PC-3 (cell line): ENCODE measurements at places on chromosomes 4 and X. TPM values are rescaled to one million over a fixed set of nuclear protein-coding genes. Genes with fewer than 3 reads are reported as not detected.
A peak's percentile ranks its signal among the peaks of the same experiment; 100 is the strongest.

The CT45A10 gene
- not detected in 2 replicates for total RNA-seq

The SSX2 gene
- not detected in 2 replicates for total RNA-seq

The SMPX gene
- total RNA-seq = not detected in 2 replicates

DNA sequence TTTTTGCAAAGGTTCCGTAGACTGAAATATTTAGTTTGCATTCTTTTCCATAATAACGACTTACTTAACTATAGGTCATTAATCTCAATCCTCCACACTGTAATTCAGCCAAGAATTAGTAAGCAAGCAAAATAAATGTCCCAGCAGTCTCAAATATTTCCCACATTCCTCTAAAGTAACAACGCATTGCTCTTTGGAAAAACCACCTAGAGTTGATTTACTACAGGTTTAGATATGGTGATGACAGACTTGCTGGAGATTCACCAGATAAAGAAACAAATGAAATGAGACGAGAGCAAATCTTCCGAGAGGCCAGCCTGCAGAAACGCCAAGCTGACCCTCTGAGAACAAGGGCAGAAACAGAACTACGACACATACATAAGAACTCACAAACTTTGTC is 28.9 kb downstream of the TENM3 start:
- H3K4me3 ChIP-seq = no peak overlapping the region
- no peak for DNase-seq
- H3K27ac ChIP-seq = no peak overlapping the region

DNA sequence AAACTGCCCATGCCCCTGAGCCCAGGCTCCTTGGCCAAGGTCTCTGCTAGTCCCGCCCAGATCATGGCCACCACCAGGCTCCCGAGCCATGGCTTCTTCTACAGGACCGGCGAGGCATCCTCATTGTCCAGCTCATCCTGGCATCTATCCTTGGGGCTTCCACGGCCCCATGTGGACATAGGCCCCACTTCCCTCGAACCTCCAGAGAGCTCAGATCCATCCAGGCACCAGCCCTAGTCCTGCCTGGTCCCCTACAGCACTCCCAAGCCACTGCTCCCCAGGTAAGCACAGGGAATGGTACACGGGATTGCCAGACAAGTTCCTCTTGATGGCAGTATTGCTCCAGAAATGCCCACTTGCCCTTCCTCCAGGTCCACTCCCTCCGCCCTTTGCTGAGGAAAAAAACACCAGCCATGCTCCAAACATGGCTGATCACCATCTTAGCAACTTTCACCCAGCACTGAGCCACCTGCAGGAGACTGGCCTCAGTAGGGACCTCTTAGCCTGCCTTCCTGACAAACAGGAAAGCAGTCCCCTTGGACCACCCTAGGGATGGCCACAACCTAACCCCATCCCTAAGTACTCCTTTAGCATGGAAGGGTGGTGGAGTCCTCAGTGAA is 272.1 kb upstream of the AGTR2 start:
- no peak overlapping the region for H3K27ac ChIP-seq
- DNase-seq = peak; percentile 46
- H3K36me3 ChIP-seq = no peaks in the 10 kb centered on the region
- H3K27me3 ChIP-seq = no peaks in the 10 kb centered on the region

- H3K36me3 ChIP-seq = no peaks in the 10 kb centered on the region
Observed at GRCh38 chr4:141046255-141046654, 87.0 kb downstream of the RNF150 start.

DNA sequence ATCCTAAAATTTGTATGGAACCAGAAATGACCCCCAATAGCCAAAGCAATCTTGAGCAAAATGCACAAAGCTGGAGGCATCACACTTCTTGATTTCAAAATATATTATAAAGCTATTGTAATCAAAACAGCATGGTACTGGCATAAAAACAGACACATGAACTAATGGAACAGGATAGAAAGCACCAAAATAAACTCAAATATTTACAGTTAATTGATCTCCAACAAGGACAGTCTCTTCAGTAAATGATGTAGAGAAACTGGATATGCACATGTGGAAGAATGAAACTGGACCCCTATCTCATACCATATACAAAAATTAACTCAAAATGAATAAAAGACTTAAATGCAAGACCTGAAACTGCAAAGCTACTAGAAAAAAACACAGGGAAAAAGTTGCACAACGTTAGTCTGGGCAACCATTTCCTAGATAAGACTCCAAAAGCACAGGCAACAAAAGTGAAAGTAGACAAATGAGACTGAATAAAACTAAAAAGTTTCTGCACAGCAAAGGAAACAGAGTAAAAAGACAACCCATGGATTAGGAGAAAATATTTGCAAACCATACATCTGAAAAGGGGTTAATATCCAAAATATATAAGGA is 64.9 kb downstream of the CD99L2 start:
- H3K27ac ChIP-seq = no peak overlapping the region
- H3K4me3 ChIP-seq = no peak overlapping the region
- H3K4me1 ChIP-seq = no peaks in the 10 kb centered on the region
- no peaks in the 10 kb centered on the region for H3K27me3 ChIP-seq
- DNase-seq = no peak

DNA sequence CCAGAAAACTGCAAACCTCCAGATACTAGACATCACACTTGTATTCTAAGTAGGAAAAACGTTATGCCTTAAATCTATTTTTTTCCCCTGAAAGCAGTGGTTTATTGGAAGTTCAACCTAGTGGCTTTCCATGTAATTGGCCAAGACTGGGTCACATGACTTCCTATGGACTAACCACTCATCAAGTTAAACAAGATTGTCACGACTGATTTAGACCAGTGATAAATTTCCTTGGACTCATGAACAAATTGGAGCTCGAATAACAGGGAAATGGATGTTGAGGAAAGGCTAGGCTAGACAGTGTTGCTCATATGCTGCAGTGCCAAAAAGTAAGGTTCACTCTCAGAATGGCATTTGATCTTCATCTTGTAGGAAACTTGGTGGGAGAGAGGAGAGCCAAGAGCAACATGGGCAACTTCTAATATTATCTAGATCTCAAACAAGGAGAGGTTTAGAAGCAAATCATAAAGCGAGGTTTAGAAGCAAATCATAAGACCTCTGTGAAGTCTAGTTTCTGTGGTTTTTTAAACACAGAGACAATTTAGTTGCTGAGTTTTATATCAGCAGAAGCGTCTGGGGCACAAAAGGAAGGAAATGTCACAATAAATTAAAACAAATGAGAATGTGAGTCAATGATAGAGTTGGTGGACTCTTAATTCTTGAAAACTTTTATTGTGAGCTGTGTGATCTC is 165.6 kb upstream of the BOD1L1 start:
- DNase-seq = no peak
- H3K27me3 ChIP-seq = no peaks in the 10 kb centered on the region
- H3K4me1 ChIP-seq = no peaks in the 10 kb centered on the region
- H3K27ac ChIP-seq = no peak overlapping the region
- no peaks in the 10 kb centered on the region for H3K36me3 ChIP-seq

DNA sequence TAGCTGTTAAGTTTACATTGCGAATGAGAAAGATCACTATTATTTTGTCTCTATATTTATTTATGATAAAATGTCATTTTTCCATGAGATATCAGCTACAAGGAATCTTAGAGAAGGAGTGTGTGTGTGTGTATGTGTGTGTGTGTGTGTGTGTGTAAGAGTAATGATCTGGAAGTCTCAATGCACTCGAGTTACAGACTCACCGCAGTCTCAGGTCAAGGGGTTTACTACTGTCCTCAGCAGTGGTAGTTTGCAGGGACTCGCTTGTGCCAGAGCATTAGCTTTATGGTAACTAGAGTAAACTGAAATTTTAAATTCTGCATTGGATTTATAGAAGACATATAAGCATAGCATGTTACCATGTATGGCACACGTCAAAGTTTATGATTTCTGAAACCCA is 30.8 kb downstream of the LRP2BP start:
- H3K4me1 ChIP-seq = peaks cover under 1% of the 10 kb centered on the region; the same call in 1 of the 2 replicates
- H3K27ac ChIP-seq = no peak overlapping the region
- H3K36me3 ChIP-seq = no peaks in the 10 kb centered on the region; the same call in 1 of the 2 replicates
- no peak overlapping the region for H3K4me3 ChIP-seq

GRCh38 chrX:100695991-100696390 is 35.9 kb downstream of the SYTL4 start:
- H3K27ac ChIP-seq = peak overlapping the region; percentile 76
- peaks cover 19% of the 10 kb centered on the region for H3K4me1 ChIP-seq
- no peak overlapping the region for H3K4me3 ChIP-seq
- H3K27me3 ChIP-seq = no peaks in the 10 kb centered on the region
- H3K36me3 ChIP-seq = no peaks in the 10 kb centered on the region

GRCh38 chr4:184573701-184574100 is 75.5 kb downstream of the CASP3 start:
- H3K27me3 ChIP-seq = no peaks in the 10 kb centered on the region
- no peaks in the 10 kb centered on the region for H3K4me1 ChIP-seq
- H3K4me3 ChIP-seq = no peak overlapping the region
- H3K36me3 ChIP-seq = no peaks in the 10 kb centered on the region

DNA sequence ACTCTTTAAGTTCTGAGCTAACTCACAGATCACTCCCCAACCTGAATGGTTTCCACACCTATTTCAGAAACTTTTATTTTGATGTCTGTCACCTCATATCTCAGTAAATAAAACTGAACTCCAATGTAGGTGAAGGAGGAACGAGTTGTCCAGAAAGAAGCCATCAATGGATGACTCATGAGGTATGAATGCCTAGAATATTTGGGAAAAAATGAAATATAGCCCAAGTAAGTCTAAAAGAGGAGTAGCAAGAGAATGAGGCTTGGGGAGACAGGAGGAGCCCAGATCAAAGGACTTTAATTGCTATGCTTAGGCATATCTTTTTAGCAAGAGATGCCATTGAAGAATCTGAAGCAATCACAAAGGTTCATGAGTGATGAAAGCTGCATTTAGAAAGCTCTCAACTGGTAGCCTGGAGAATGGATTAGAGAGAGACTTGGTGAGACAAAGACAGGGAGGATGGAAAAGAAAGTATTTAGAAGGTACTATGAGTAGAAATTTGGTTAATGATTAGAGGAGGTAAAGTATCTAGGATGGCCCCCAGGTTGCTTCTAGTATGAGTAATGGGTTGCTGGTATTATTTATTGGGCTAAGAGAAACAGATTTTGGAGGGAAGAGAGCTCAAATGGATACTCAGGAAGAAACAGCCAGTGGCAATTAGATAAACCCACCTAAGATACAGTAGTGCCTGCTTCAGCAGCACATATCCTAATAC is 39.4 kb downstream of the NOCT start:
- H3K27me3 ChIP-seq = no peaks in the 10 kb centered on the region
- H3K4me3 ChIP-seq = no peak overlapping the region
- H3K4me1 ChIP-seq = peaks cover 17% of the 10 kb centered on the region
- DNase-seq = peak; percentile 59
- peaks cover 5% of the 10 kb centered on the region for H3K36me3 ChIP-seq

- peak overlapping the region; percentile 34; the same call in 1 of the 2 replicates for H3K4me3 ChIP-seq
- H3K27ac ChIP-seq = peak overlapping the region; percentile 89
Observed at GRCh38 chrX:107654566-107654871, 26.2 kb downstream of the PRPS1 start.

- H3K27me3 ChIP-seq = peaks cover 9% of the 10 kb centered on the region
- peak; percentile 82 for DNase-seq
- H3K27ac ChIP-seq = no peak overlapping the region
- H3K36me3 ChIP-seq = no peaks in the 10 kb centered on the region
- no peak overlapping the region for H3K4me3 ChIP-seq
Observed at GRCh38 chr4:183840311-183840710, 64.8 kb upstream of the STOX2 start.

DNA sequence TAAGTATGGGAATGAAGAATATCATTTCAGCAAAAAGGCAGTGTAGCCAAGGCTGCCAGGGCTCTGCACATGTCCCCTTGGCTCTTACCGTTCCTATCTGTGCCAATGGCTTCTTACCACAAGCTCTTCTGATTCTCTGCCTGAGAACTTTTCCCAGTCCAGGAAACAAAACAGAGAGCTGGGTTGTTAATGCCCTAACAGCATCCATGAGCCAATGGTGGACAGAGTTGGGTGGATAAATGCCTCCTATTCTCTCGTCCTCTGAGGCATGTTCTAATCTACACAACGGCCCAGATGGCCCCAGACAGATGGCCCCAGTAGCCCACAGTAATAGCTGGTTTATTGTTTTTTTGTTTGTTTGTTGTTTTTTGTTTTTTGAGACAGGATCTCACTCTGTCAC is 28.0 kb downstream of the SCD5 start:
- H3K36me3 ChIP-seq = no peaks in the 10 kb centered on the region
- H3K27ac ChIP-seq = no peak overlapping the region
- no peak for DNase-seq

DNA sequence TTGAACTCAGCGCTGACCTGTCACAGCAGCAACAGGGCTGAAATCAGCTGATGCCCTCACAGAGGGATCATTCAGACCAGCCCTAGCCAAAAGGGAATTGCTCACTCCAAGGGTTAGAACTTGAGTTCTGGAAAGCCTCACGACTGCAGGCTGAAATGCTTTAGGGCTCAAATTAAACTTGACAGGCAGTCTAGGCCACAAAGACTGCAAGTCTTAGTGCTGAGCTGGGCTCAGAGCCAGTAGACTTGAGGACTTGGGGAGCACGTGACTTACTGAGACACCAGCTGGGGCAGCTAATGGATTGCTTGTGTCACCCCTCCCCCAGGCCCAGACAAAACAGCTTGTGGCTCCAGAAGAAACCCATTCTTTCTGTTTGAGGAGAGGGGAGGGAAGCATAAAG is 119.0 kb upstream of the SLC6A14 start:
- H3K4me1 ChIP-seq = peaks cover 18% of the 10 kb centered on the region
- H3K36me3 ChIP-seq = no peaks in the 10 kb centered on the region
- H3K27me3 ChIP-seq = no peaks in the 10 kb centered on the region
- DNase-seq = no peak
- H3K4me3 ChIP-seq = no peak overlapping the region

DNA sequence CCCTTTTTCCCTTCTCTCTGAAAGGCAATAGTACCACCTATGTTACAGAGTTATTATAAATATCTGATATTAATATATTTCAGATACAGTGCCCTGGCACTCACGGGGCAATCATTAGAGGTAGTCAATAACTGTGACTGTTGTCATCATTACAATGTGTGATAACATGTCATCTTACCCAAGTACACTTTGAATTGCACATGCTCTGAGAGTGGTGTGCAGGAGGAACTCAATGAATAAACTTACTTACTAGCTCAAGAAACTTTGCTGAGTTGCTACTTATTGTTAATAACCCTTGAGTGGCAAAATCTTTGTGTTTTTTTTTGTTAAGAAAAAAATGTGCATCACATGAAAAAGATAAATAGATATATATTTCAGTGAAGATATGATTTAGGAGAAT is 275.1 kb upstream of the RASGEF1B start:
- DNase-seq = no peak
- no peaks in the 10 kb centered on the region for H3K36me3 ChIP-seq
- H3K4me1 ChIP-seq = no peaks in the 10 kb centered on the region
- no peak overlapping the region for H3K4me3 ChIP-seq

- peak overlapping the region; percentile 57 for H3K27ac ChIP-seq
- no peaks in the 10 kb centered on the region for H3K27me3 ChIP-seq
- H3K4me1 ChIP-seq = peaks cover 60% of the 10 kb centered on the region
- H3K36me3 ChIP-seq = no peaks in the 10 kb centered on the region
- DNase-seq = peak; percentile 55
- H3K4me3 ChIP-seq = no peak overlapping the region
Observed at GRCh38 chr4:159292137-159292896, 189.4 kb downstream of the RAPGEF2 start.
